CD4-positive, alpha-beta T cell treated with Interleukin-4 for 1 hour (primary cell): ENCODE measurements at places on chromosomes 1 and 21.

- DNase-seq = no peak
Observed at GRCh38 chr1:65759516-65759915, 33.2 kb upstream of the PDE4B start.

- no peak for DNase-seq
Observed at GRCh38 chr1:112319371-112320040, 76.5 kb upstream of the CTTNBP2NL start.

DNA sequence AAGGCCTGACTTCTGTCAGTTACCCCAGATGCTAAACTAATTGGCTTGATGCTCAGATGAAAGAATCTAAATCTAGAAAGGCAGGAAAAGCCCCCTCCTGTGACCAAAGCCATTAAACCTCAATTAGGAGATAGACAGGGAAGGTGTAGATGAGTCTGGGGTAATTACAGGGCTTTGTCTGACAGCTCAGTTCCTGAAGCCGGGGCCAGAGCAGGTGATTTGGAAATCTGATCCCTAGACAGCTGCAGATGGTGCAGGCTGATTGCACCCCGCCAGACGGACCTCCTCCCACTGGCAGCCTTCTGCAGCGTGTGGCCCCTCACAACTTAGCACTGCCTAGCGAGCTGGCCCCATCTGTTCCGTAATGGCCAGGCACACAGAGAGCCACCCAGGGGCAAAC lies 395.1 kb downstream of the HLX start:
- DNase-seq = no peak

DNA sequence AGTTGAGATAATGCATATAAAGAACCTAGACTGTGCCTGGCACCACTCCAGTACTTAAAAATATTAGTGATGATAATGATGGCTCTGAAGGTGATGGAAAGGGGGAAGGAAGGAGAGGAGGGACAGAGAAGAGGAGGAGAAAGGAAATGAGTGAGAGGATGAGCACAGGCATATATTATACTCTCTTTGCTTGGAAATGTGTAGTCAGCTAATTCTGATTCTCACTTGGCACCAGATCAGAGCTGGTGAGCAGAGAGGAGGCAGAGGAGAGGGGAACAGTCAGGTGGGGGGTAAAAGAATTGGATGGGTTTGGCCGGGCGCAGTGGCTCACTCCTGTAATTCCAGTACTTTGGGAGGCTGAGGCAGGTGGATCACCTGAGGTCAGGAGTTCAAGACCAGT lies 24.3 kb upstream of the MYOC start:
- no peak for DNase-seq

GRCh38 chr1:167489571-167490340 lies 28.6 kb downstream of the CD247 start:
- DNase-seq = peak; percentile 72

- DNase-seq = no peak
Observed at GRCh38 chr1:168607872-168608428, 31.5 kb downstream of the XCL1 start.

GRCh38 chr1:235023711-235024439 lies 104.8 kb downstream of the TOMM20 start:
- no peak for DNase-seq

GRCh38 chr1:223222377-223222776 lies 79.3 kb upstream of the TLR5 start:
- DNase-seq = no peak

GRCh38 chr1:181100934-181101333 lies 12.4 kb downstream of the IER5 start:
- DNase-seq = no peak

GRCh38 chr1:69246710-69247109 lies 321.0 kb upstream of the LRRC7 start:
- no peak for DNase-seq

DNA sequence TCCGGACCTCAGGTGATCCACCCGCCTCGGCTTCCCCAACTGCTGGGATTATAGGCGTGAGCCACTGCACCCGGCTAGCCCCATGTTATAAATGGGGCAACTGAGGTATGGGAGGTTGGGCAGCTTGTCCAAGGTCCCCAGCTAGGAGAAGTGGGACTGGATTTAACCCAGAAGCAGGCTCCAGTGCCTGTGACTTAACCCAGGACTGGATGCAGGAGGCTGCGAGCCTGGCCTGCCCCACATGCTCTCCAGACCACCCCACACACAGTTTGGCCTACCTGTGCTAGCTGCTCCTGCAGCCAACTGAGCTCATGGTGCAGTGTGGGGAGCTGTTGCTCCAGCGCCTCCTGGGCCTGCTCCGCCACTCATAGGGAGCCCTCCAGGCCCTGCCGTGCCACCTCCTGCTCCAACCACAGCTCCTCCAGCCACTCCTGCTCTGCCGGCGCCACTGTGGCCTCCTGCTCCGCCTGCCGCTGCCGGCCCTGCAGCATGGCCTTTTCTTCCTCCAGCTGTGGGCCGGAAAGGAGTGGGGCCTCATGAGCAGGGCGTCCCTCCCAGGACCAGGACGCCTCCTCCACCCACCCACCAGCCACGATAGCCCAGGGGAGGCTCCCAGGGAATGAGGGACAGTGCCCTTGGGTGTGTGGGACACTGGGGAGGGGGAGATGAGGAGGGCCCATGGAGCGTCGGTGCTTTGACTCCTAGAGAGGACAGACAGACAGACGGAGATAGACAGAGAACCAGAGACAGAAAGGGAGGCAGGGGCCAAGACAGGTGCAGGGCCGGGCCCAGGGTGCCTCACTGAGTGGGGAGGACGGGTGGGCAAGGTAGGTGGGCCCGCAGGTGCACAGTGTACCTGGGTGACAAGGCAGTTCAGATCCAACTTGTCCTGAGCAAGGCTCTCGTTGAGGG lies 12.4 kb upstream of the NBPF1 start:
- no peak for DNase-seq

DNA sequence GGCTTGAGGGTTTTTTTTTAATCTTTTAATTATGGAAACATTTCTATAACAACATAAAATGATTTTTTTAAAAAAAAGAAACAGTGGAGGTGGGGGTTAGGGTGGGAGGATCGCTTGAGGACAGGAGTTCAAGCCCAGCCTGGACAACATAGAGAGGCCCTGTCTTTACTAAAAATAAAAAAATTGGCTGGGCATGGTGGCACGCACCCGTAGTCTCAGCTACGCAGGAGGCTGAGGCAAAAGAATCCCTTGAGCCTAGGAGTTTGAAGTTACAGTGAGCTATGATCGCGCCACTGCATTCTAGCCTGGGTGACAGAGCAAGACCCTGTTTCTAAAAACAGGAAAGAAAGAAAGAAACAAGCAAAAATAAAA lies 32.2 kb upstream of the RNF11 start:
- no peak for DNase-seq

GRCh38 chr1:30749691-30750583 lies 7.6 kb downstream of the LAPTM5 start:
- DNase-seq = peak; percentile 76

- DNase-seq = no peak
Observed at GRCh38 chr1:41626616-41627375, 142.3 kb upstream of the EDN2 start.

GRCh38 chr1:71116729-71117128 lies 35.9 kb upstream of the ZRANB2 start:
- DNase-seq = no peak

- no peak for DNase-seq
Observed at GRCh38 chr1:90149101-90149500, 154.2 kb downstream of the ZNF326 start.

GRCh38 chr1:32494196-32494595 lies 29.3 kb downstream of the ZBTB8B start:
- DNase-seq = no peak

GRCh38 chr21:29726044-29726443 lies 213.8 kb downstream of the GRIK1 start:
- no peak for DNase-seq

GRCh38 chr21:36610201-36610600 lies 88.7 kb upstream of the SIM2 start:
- no peak for DNase-seq

GRCh38 chr1:76640092-76640491 lies 227.2 kb upstream of the ST6GALNAC5 start:
- DNase-seq = no peak

DNA sequence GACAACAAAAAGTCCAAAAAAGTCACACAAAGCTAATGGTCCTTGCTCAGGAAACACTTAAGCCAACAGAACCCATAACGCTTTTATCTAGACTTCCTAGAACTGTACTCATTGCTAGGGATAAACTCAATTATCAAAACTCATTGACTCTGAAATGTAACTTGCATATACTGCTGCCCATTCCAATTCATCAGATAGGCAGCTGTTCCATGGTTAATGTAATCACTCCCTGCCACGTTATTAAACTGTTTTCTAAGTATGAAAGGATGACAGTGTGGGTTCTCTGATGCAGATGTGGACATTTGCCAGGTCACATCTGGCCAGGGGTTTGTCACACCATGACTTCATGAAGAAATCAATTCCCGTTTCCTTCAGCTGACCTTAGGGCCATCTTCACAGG lies 30.3 kb upstream of the DNAJC11 start:
- DNase-seq = no peak

GRCh38 chr1:230867101-230867902 lies 1.0 kb downstream of the C1orf198 start:
- DNase-seq = no peak

GRCh38 chr1:207983044-207983635 lies 72.2 kb upstream of the CD34 start:
- no peak for DNase-seq

- no peak for DNase-seq
Observed at GRCh38 chr1:17877896-17878295, 122.8 kb downstream of the ACTL8 start.

GRCh38 chr1:173422456-173422976 lies 54.6 kb upstream of the PRDX6 start:
- DNase-seq = peak; percentile 47

DNA sequence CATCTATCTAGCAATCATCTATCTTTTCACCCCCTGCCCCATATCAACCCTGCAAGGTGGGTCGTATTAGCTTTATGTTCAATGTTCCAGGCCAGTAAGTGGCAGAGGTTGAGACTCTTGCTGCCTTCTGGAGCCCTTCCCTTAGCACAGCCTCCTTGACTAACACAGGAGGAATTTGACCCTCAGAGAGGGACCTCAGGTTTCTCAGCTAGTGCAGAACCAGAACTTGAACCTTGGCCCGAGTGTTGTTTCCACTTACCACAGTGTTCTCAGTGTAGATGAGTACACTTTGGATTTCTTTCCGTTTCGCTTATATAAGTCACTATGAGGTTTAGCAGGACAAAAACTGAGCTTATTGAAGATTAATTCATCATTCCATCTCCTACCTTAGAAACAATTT lies 11.1 kb upstream of the ATF3 start:
- DNase-seq = no peak

GRCh38 chr1:86708920-86709319 lies 4.5 kb downstream of the SH3GLB1 start:
- peak; percentile 13 for DNase-seq

- DNase-seq = no peak
Observed at GRCh38 chr1:94654031-94654430, 112.5 kb upstream of the F3 start.

DNA sequence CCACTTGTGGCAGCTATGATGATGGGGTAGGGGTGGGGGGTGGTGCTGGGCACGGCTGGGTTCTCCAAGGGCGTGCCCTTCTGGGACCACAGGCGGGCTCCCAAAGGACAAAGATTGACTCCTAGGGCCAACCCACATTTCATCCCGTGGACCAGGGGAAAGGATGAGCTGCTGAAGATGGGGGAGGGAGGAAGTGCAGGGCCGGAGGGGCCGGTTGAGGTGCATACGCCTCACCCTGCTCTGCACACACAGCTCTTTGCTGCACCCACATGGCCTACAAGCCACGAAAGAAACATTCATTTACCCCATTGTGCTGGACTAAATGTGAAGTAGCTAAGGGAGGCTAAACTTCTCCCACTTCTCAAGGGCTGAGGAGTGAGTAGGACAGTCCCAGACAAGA lies 34.2 kb upstream of the GNPAT start:
- no peak for DNase-seq
